HFFc6 (cell line): ENCODE measurements at places on chromosomes 12 and 14. TPM values are rescaled to one million over a fixed set of nuclear protein-coding genes. Genes with fewer than 3 reads are reported as not detected.

The TMEM63C gene
- not detected in 3 replicates for total RNA-seq

GRCh38 chr12:131102493-131102931 lies 148.8 kb downstream of the ADGRD1 start:
- no peak for DNase-seq

The MOK gene
- total RNA-seq, result 11.1 to 17.7 TPM (median 14.2 TPM) in 3 replicates

The VRTN gene
- not detected in 3 replicates for total RNA-seq

DNA sequence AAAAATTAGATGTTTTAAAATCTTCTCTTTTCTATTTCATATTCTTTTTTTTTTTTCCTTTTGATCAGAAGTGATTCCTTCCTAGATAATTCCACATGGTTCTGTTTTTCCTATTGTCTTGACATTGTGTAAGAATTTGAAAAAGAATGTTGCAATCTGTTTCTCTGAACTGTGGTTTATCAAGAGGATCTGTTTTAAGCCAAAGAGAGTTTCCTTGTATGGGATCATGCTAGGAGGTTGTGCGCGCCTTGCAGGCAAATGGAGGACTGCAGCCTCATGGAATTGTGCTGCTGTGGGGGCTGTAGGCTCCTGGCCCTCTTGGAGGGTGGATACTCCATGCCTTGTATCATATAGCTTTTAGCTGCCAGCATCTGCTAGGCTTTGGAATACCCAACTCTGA lies 43.3 kb upstream of the MBIP start:
- no peak for DNase-seq

DNA sequence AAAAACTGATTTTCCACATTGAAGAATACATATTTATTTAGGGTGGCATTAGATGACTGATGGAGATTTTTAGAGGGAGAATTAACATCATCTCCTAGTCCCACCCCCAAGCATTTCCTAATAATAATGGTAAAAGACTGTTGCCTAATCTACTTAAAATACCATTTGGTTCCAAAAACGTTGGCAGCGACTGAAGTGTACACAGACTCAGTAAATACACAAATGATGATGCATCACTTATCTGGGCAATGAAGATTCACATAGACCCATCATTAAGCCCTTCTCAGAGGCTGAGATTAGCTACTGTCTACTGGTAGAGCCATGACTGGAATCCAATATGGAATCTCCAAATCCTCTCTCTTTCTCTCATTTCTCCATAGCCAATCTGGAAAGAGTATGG lies 18.2 kb downstream of the RTN1 start:
- no peak for DNase-seq

The KLC1 gene
- total RNA-seq, result 189 and 195 TPM in 2 replicates

The RTL1 gene
- not detected in 3 replicates for total RNA-seq
